ENCODE measurements at places on chromosomes 3 and 15.

- no peak for DNase-seq
Measured at GRCh38 chr3:192645437-192645836, 81.9 kb downstream of the FGF12 start.

- DNase-seq, result no peak
Measured at GRCh38 chr3:52401551-52401950, 43.4 kb downstream of the SEMA3G start.

DNA sequence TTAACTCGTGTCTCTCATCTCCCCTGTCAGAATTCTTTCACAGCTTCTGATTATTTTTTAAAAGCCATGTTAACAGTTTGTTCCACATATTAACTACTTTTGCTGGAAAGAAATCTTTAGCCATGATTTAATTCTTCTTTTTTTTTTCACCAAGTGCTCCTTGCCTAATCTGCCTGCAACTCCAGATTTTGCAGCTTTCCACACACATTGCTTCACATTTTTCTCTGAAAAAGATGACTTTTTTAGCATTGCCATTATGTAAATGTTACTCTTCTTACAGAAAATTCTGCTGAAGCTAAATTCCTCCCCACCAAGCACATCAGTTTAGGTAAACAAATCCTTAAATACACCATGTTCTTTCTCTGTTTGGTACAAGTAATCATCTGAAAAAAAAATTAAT lies 23.4 kb upstream of the PPARG start:
- DNase-seq, result no peak

- no peak for DNase-seq
Measured at GRCh38 chr3:142273501-142273900, 48.1 kb upstream of the GK5 start.

DNA sequence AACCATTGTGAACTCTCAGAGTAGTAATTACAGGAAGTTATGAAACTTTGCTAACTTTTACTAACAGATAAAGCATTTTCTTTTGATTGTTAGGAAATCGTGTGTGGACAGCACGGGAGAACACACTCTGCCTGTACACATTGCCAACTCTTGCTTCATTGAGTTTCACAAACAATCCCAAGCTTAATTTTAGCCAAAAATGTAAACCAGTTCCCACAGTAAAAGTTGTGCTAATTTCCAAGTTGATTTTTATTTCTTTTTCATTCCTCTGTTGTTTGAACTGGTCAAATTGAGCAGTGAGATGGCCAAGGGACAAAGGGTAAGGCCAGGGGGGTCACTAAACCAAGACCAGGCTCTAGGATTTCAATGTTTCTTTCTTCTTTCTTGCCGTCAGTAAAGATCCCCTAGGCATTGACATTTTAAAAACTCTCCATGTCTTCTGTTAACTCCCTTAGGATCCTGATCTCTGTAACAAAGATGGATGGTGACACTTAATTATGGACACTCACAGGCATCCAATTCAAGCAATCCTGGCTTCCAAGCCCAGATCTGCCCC lies 414.9 kb downstream of the RBMS3 start:
- DNase-seq, result no peak

DNA sequence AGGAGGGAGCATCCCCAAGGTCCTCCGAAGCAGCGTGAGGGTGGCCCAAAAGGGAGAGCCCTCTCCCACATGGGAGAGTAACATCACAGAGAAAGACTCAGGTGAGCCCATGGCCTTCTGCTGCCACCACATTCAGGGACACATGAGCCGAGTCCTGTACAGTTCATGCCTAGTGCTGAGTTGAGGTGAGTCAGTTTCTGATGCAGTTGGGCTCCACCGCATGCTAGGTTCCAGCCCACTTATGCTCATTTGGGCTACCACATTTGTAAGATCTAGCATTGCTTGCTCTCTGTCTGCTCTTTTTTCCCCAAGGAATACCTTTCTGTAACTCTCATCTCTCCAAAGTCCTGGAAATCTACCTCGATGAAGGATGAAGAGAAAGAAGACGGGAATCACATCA lies 77.1 kb downstream of the SETD5 start:
- no peak for DNase-seq

DNA sequence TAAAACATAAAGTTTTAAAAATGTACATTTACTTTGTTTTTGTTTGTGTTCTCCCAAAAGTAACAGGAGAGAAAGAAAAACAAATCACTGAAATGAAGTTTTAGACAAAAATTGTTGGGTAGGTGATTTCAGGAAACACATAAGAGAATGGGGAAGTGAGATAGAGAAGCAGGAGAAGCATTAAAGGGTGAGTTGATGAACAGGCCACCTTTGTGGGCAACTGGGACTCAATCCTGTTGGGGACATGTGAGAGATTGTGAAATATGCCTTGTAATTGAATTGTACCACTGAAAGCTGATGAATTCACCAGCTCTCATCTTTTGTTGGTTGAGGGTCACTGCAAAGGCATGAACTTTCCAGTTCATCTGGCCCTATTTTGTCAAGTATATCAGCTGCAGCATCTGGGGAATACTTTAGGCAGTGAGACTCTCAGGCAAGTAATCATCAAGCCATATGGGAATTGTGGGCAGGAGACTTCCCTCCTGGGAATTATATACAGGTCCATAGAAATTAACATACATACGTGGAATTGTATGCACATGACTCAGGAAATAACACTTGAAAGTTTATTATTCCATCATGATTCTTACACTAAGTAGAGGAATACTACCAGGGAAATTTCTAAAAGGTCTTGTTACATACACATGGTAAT lies 181.0 kb downstream of the ZBBX start:
- DNase-seq, result peak; percentile 64

DNA sequence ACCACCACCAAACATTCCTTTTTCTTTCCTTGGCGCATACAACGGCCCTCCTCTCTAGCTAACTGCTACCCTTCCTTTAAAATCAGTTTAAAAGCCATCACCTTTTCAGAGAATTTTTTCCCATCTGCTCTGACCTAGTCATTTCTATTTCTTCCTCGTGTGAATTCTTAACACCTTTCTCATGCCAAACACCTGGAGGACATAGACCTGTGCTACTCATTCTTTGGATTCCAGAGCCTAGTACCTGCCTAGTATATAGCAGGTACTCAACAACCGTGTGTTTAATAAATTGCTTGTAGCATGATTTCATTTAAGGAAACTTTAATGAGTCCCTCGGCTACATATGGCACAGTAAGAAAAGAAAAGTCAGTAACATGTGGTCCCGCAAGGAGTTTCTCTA lies 2.0 kb upstream of the TPM1 start:
- no peak for DNase-seq

GRCh38 chr3:148879256-148879655 lies 14.2 kb downstream of the CPA3 start:
- no peak for DNase-seq

DNA sequence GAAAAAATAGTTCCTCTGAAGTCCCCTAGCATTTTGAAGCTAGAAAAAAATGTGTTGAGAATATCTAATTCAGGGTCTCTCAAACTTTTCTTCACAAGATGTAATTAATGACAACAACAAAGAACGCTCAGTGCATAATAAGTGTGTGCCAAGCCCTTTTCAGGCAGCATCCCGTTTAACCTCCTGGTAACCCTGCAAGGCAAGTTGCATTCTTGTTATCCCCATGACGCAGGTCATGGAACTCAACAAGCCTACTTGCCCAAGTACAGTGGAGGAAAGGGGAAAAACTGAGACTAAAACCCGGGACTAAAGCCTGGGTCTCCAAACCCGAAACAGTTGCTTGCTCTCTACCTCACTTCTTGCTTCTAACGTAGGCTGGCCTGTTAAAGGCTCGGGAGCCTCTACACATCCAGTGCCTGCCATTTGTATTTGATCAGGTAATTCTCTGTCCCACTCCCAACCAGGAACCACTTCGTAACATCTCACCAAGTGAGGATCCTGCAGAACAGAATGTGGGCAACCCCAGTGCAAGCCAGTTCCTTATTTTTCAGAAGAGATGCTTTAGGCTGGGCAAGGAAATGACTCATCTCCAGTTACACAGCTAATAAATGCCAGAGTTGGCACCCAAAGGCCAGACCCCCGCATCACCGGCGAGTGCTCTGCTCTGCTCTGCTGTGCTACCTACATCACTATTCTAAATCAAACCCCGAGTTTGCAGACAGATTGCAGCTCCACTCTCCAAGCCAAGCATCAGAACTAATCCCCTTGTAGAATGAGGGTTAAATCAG lies 28.3 kb downstream of the LMCD1 start:
- DNase-seq, result no peak

DNA sequence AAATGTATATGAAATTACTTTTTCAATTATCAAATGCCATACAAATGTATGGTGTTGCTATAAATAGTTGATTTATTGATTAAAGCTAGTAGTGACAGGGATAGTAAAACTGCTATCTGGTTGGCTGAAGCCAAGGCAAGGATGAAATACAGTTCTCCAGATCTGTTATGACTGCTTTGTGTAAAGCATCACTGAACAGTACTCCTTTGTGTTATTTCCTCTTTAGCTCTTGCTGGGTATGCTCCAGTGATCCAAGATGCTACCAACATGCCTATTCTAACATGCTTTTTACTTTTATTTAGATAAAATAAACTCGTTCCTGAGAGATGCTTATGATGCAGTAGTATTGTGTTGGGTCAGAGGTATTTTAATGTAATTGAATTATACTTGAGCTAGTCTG lies 12.4 kb upstream of the UBR1 start:
- no peak for DNase-seq

GRCh38 chr15:101433396-101433795 lies 56.1 kb downstream of the PCSK6 start:
- DNase-seq, result no peak

DNA sequence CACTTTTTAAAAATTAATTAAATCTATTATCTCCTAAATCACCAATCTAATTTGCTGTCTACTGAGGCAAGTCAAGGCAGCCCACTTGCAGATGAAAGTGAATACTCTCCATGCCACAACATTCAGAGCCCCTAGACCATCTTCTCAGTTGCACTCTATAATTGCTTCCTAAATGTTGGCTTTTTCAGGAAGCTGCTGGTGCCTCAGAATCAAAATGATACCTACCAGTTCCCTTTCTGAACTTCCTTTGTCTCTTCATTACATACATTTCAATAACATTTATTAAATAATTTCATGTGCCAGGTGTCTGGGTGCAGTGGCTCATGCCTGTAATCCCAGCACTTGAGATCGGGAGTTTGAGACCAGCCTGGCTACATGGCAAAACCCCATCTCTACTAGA lies 124.1 kb downstream of the SERPINI1 start:
- no peak for DNase-seq

DNA sequence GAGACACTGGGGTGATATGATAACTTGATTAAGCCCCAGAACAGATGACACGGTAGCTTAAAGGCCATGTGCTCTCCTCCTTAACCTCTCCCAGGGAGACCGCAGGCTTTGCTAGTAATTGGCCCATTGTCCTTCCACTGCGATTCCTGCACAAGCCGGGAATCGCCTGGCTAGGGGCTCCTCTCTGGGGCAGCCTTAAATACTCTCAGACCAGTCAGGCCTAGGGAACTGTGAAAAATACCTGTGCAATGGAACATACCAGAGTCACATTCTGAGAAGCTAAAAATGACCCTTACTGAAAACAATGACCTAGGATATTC lies 56.3 kb downstream of the CPN2 start:
- no peak for DNase-seq

DNA sequence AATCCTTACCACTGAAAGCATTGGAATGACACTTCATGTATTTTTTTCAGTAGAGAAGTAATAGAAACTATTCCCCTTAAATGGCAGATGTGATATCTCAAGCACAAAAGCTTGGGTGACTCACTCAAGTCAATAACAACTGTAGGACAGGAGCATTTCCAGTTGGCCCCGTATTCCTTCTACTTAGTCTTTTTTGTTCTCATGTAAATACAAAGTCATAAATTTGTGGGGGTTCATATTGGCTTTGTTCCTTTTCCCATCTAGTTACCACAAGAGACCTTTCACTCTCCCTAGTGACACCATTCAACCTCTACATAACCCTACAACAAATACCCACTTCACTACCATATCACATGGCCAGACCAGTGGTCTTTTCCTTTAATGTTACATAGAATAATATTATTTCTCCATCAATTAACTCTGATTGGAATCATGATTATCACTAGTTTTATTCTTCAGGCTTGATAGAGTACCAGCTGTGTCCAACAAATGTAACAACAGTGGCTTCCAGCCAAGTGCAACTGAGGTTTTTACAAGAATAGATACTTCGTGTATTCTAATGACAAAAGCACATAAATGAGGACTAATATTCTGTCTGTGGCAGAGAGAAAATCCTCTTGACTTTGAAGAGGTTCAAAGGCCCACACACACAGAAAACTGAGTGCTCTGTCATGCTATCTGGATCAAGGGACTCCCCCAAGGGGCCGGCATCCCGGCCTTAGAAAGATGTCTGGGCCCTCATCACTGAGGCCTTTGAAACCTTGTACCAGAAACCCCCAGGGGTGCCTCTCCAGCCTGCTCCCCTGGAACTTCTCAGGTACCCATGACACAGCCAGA lies 94.0 kb upstream of the THBS1 start:
- no peak for DNase-seq

- DNase-seq, result no peak
Measured at GRCh38 chr3:42053476-42053875, 37.7 kb upstream of the TRAK1 start.

DNA sequence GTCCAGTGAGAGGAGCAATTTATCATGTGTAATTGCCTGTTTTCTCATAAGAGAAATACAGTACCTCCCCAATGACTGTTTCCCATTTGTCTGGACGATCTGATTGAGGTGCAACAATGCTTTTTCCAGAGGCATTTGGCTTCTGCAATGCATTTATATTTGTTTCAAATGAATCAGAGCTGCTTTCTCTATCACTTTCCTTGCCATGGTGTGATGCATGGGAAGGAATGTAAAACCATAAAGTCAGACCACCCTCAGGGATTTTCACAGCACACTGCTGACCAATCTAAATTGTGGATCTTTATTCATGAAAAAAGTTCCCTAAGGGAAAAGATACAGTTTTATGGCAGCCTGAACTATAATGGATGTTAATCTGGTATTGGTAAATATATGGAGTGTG lies 333.0 kb downstream of the ZNF385D start:
- DNase-seq, result no peak

DNA sequence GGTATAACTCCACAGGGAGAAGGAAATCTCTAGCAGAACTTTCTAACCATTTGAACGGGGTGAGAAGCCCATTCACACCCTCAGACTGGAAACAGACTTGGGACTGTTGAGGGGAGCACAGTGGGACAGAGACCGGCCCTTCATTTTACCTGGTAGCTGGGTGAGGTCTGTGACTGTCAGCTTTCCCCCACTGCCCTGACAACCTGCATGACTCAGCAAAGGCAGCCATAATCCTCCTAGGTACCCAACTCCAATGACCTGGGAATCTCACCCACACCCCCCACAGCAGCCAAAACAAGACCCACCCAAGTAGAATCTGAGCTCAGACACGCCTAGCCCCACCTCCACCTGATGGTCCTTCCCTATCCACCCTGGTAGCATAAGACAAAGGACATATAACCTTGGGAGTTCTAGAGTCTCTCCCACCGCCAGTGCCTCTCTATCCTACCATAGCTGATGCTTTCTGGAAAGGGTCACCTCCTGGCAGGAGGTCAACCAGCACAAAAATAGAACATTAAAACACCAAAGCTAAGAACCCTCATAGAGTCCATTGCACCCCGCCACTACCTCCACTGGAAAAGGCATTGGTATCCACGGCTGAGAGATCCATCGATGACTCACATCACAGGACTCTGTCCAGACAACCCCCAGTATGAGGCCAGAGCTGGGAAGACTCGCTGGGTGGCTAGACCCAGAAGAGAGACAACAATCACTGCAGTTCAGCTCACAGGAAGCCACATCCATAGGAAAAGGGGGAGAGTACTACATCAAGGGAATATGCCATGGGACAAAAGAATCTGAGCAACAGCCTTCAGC lies 28.0 kb downstream of the SENP7 start:
- no peak for DNase-seq

Data from RPMI8226 (cell line).